LoVo (cell line): ENCODE measurements at places on chromosomes 3 and 15.

GRCh38 chr3:158830391-158830790 lies 28.5 kb downstream of the MFSD1 start:
- DNase-seq: no peak

DNA sequence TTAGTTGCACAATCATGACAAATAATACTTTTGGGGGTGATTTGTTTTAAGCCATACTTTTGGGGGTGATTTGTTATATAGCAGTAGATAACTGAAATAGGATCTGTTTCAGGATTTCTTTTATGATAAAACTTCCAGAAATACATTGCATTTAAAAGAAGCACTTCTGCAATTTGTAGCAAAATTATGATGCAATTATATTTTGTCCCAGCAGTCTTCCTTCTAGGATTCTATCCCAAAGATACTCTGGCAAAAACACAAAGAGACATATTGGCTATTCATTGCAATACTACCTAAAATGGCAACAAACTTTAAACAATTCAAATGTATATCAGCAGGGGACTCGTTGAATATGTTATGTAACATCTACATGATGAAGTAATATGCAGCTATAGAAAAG lies 78.9 kb upstream of the ANKRD28 start:
- no peak for DNase-seq

DNA sequence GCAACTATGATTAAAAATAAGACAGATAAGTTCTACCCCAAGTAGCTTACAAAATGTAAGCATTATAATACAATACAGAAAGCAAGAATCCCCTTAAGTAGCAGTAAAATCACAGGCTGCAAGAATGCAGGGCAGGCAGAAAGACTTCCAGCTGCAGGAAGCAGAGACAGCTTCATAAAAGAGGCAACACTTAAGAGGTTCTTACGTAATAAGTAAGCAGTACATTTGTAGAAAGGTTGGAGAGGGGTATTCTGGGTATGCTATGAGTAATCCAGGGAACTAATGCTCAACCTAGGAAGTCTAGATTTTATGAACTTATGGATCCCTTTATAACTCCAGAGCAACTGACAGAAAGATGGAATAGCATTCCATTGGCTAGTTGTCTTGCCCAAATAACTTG lies 151.6 kb downstream of the IL5RA start:
- no peak for DNase-seq

GRCh38 chr3:72123908-72124441 lies 339.0 kb upstream of the PROK2 start:
- peak; percentile 81 for DNase-seq

- no peak for DNase-seq
Measured at GRCh38 chr3:53255423-53255774, 423 bp downstream of the TKT start.

- no peak for DNase-seq
Measured at GRCh38 chr3:128369121-128369703, 97.5 kb downstream of the DNAJB8 start.

- DNase-seq: no peak
Measured at GRCh38 chr3:119508172-119508845, 10.0 kb downstream of the TIMMDC1 start.

DNA sequence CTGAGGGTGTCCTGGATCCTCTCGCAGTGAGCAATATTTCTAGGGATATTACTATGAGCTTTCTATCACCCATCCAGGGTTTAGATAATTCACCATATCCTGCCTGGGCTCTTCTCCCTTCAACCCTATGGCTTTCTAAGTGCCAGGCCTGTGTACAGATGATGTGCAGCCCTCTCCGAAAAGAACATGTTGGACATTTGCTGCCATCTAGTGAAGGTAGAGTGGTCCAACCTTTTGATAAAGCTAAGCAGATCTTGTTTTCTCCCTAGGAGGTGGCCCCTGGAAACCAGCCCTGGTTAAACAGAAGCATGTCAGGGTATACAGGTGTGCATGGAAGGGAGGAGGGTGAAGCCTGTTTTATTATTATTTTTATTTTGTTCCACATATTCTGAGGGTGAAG lies 27.9 kb upstream of the SCN10A start:
- no peak for DNase-seq

DNA sequence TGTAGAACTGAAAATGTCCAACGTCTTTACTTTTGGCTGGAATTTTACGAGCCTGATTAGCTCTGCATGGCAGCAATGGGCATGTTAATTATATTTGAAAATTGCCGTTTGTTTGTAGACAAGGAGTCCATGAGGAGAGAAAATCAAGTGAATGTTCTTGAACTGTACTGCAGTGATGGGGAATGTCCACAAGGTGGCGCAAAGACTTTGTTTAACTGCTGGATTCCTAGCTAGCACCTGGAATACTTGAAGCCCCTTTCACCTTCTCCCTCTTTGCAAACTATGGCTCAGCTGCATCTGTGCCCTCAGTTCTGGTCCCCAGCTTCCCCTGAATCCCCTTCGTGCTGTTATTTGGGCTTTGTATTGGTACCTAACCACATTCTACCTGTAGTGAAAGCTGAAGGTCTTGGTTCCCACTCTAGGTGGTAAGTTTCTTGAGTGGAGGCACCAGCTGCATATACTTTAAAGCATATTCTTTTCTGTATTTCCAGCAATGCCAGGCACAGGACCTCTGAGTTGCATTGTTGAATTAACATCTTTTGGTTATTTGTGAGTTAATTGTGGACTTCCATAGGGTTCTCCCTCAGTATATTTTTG lies 25.3 kb downstream of the EXOG start:
- peak; percentile 64 for DNase-seq

DNA sequence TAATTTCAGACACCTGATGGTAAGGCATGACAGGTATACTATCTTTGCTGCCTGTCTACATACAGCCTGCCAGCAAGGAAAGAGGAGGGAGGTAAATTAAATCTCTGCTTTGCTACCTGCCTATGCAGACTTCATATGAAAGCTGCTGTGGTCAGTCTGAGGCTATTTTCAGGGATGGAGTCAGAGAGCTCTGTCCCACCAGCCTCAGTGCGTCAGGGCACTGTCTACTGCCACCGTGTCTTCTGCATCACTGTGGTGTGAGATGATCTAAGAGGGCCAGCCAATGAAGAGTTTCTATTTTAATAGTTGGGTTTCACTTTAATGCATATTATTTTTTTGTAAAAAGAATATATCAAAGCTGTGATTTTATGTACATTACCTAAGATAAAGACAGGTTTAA lies 125.6 kb downstream of the CADPS start:
- no peak for DNase-seq

- no peak for DNase-seq
Measured at GRCh38 chr15:53555226-53555625, 204.2 kb downstream of the WDR72 start.

- no peak for DNase-seq
Measured at GRCh38 chr15:70258369-70259027, 160.8 kb upstream of the TLE3 start.

DNA sequence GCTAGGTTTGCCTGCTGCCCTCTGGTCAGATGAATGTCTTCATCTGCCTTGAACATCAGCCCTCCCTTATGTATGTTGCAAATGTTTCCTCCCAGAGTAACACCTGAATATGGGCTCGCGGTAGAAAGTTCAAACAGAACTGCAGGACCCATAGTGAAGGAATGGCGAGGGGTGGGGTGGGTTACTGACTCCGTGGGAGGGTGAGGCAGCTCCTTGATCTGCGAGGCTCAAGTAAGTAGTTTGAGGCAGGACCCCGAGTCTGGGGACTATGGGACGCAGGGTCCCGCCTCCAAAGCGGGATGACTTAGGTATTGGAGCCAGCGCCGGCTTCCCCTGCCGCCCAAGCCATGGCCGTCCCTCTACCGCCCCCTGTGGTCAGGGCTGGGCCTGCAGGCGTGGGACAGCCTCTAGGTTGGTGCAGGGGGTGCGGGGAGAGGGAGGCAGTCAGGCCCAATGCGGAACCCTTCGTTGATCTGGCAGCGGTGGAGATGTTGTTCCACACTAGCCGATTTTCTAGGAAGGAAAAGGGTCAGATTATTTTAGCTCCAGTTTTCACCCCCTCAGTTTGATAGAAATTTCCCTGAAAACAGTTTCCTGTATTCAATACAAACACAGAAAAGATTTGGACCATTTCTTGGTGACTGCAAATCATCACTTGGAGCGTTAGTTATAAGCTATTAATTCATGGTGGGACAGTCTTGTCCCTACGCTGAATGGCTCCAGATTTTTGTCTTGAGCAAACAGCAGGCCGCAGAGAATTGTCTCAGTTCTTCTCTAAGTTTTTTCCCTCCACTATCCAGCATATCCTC lies 72.3 kb downstream of the CORO2B start:
- DNase-seq: peak; percentile 49

- DNase-seq: peak; percentile 29
Measured at GRCh38 chr15:64355348-64355943, 527 bp downstream of the CSNK1G1 start.

DNA sequence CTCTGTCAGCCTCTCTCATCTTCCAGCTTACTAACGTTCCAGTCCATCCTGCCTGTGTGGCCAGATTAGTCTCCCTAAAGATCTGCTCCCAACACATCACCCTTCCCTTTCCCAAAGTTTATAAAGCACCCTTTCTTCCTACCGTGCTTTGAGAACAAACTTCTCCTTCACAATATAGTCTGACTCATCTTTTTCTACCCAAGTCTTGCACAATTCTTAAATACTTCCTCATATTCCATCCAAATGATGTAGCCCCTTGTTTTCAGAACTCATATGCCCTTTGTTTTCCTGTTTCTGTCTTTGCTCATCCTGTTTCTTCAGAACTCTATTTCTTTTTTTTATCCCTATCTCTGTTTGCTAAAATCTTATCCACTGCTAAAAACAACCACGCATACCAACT lies 326.8 kb downstream of the MFSD1 start:
- DNase-seq: no peak

DNA sequence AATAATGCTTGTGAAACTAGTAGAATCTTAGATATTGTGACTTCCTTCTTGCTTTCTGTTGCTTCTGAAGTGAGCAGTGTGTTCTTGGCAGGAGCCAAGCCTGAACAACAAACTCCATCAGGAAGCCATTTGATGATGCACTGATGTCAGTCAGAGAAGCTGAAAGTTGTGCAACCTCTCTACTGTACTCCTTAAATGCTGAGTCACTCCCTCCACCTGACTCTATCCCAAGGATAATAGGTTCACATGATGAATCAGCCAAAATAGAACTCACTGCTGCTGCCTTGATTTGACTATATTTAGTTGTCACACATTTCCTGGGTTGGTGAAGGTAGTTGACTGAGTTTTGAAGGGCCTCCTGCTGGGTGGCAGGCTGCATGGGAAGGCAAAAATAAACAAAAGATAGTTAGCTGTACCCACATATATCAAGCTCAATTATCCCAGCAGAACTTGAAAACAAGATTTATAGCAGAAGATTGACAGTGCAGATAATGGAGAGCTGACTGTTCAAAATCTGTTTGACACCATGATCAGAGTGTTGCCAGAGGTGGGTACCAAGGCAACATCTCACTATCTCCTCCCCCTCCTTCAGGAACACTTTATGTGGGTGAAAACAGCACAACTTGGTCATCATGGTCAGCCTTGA lies 328.4 kb upstream of the DPH6 start:
- DNase-seq: peak; percentile 43

- DNase-seq: no peak
Measured at GRCh38 chr3:126896067-126896441, 86.9 kb upstream of the PLXNA1 start.

DNA sequence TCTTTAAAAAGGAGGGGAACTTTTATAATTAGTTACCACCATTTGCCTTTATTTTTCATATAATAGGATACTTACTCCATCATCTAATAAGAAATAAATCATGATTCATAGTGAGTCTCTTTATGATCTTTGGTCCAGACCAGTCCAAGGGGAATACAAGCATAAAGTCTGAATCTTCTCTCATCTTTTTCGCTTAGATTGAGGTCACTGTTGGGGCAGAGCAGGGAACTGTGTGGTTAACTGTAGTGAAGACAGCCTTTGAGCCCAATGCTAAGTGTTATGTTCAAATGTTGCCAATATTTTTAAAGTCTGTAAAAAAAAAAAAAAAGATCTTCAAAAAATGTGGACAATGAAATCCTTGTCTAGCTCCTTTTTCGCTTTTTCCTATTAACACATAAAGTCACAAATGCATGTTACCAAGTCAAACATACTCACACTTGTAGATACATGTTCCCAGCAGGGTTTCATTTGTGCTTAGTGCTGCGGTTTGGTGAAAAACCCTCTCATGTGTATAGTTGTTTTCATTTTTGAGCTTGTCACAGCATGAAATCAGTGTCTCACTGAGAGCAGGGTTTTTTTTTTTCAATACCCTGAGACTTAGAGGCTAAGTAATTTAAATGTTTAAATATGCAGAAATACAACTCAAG lies 72.1 kb downstream of the EPHA3 start:
- no peak for DNase-seq

DNA sequence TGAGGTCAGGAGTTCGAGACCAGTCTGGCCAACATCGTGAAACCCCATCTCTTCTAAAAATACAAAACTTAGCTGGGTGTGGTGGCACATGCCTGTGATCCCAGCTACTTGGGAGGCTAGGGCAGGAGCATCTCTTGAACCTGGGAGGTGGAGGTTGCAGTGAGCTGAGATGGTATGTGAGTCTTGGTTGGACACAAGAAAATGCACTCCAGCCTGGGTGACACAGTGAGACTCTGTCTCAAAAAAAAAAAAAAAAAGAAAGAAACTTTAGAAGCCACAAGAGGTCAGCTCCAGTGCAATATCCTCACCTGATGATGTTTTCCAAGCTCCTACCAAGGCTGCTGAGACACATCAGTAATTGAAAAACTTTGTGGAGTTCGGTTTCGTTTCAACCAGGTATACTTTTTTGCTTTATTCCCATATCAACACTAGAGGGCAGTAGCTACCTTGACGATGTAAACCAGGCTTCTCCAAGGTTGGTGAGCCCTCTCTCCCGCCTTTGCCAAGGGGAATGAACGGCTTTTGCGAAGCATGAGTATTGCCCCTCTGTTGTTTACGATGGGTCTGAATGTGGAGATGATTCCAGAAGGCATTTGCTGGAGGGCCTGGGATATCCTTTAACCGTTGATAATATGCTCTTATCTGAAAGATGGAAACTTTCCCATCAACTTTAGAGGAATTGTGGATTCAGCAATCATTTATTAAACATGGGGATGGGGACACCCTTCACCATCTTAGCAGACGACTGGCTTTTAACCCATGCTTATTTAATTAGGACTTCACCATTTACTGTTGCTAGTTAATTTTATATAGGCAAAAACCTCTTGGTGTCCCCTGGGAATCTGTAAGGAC lies 202.8 kb downstream of the SV2B start:
- DNase-seq: peak; percentile 81

DNA sequence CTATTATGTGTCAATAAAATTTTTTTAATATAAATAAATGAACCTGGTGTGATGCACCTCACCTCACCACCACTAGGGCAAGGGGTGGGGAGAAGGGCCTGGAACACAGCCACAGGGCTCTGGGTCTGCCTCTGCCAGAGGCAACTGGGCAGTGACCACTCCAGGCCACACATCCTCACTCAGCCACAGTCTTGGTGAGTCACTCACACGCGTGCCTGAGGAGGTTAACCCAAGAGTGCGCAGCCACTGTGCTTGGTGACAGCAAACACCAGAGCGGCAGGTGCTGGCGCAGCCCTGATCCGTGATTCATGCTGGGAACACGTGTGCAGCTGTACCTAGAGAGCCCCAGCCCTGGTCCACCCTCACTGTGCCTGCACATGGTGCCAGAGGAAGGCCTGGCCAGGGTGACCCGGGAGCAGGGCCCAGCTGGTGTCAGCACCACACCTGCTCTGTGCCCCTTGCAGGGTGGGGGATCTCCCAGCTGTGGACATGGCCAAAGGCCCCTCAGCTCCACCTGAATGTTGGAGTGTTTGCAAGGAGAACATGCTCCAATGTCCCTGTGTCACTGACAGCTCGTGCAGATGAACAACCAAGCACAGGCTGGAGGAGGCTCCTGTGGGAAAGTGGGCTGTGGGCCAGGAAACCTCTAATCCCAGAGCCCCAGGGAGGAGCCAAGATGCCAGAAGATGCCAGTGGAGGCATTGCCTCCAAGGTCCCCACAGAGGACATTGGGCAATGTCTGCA lies 2.1 kb downstream of the SLC41A3 start:
- DNase-seq: peak; percentile 33
